ENCODE measurements at places on chromosomes 11 and 22. TPM values are rescaled to one million over a fixed set of nuclear protein-coding genes. Genes with fewer than 3 reads are reported as not detected.

DNA sequence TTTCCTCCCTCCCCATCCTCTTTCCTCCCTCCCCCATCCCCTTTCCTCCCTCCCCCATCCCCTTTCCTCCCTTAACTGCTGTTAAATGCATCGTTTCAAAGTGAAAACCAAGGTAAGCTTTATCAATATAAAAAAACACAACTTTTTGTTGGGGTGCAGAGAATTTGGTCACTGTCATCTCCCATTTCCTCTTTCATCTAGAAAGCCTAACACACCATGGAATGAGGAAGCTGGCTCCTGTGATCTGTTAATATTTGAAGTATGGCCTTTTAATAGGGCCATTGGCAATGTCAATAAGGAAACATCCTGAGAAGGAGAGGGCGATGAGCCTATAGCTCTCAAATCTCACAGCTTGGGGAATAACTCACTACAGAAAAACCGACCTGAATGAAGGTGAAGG is 7.0 kb downstream of the EXPH5 start:
- no peak for DNase-seq

The TRIM29 gene
- total RNA-seq: 0.69 TPM

GRCh38 chr22:42528591-42529307 is 9.2 kb upstream of the RRP7A start:
- DNase-seq: no peak

DNA sequence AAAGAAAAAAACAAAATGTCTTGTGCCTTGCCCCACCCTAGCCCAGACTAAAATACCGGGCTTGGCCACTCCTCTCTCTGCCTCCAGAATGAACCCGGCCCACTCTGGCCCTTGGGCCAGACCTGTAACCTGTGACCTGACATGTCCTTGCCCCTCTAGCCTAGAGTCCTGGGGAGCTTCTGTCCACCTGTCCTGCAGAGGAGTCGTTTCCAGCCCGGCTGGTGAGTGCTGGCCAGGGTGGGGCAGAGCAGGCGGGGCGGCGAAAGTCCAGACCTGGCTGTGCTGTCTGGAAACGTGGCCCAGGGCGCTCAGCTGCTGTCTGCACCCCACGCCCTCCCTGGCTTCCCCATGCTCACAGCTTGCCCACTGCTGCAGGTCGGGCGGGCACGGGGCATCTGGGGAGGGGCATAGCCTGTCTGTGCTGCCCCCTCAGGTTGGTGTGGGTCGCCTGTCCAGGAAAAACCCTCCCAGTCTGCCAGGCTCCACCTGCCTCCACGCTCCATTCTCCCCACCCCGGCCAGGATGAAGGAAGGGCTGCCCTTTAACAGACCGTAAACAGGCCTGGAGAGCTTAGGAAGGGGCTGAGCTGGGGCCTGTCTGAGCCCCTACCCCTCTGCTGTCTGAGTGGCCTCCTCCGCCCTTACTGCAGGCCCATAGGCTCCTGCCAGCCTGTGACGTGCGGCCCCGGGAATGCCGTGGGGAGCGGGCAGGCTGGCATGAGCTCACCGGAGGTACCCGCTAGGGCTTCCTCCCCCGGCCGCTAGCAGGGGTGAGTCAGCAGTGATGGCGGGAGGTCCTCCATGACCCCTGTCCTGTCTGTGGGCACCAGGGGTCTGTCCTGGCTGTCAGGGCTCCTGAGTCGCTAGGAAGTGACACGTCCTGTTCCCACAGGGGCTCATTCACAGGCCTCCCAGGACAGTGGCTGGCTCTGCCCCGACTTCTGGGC is 1.9 kb downstream of the CD151 start:
- peak; percentile 90 for DNase-seq

The RHOD gene
- 24.5 TPM for total RNA-seq

DNA sequence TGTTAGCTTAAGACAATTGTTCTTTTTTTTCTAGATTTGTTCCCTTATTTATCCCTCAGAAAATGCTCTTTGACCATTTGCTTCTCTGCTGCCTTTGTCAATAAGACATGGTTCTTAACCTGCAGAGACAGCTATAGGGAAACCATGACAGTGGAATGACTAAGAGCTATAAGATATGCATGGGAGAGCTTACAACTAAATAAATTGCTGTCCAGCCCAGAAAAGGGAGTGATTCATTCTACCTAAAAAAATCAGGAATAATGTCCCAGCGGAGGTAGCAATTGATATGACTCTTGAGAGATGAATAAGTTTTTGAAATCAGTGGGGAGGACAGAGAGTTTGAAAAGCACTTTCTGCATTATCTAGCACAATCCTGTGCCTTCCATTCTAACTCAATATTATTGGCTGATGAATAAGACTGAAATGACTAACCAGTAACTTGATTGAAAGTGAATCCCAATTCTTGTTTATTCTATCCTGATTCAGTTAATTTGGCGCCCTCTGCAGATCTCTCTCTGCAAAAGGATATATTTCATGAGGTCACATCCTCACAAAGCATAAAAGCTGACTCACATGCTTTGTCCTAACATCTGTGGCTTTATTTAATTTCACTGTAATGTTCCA is 680.5 kb upstream of the API5 start:
- DNase-seq: peak; percentile 62

The PRR33 gene
- not detected for total RNA-seq

DNA sequence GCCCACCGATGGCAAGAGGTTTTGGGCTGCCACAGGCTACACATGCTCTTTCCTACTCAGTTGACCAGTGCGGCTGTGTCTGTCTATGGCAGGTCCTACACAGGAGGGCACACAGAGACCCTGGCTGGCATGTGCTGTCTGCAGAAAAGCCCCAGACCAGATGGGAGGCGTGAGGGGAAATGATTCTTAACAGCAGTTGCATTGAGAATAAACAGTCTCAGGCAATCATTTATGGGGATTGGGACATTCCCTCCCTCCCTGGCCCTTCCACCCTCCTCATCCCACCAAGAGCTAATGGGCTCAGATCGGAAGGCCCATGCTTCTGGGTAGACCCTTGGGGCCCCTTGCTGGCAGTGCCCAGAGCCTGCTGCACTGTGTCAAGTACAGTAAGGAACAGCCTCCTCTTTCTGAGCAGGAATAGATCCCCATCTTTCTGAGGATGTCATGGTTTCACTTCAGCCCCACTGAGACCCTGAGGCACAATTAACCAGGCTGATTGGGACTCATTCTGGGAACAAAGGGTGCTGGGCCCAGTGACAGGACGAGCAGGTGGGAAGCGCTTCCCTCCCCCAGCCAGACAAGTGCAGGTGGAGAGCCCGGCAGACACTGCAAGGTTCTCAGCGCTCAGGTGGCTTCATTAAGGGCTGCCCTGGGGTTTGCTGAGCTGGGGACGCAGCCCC is 28.3 kb downstream of the TSPAN18 start:
- no peak for DNase-seq

The ARHGAP20 gene
- total RNA-seq: 0.05 TPM

- no peak for DNase-seq
Measured at GRCh38 chr11:86781546-86781945, 18.8 kb upstream of the PRSS23 start.

The PPME1 gene
- 27.6 TPM for total RNA-seq

DNA sequence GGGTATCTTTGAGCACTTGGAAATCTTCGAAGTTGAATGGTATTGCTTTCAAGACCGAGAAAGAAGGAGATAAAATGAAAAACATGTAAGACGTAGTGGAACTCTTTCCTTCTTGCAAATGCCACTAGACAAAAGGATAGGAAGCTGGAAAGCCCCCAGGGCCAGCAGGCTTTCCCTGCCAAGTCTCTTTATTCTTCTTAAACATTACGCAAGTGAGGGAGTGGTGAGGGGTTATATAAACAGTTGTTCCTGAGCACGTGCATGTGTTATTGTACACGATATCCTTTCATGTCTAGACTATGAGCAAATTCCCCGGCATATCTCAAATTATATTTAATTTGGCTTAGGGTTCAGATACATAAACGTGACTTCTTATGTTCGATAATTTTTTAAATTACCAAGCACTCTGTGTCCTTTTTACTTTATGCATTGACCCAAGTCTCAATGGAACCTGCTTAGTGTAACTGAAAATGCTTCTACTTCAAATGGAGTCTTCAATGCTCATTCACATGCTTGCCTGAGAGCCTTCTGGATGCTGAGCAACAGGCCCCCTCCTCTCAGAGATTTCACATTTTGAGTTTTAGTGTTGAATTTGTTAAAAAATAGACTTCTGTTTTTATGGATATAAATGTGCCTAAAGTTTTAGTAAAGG is 59.0 kb downstream of the PPP2R1B start:
- peak; percentile 47 for DNase-seq

- no peak for DNase-seq
Measured at GRCh38 chr11:110973401-110973980, 261.3 kb upstream of the ARHGAP20 start.

GRCh38 chr11:35116245-35116644 is 22.7 kb upstream of the CD44 start:
- no peak for DNase-seq

DNA sequence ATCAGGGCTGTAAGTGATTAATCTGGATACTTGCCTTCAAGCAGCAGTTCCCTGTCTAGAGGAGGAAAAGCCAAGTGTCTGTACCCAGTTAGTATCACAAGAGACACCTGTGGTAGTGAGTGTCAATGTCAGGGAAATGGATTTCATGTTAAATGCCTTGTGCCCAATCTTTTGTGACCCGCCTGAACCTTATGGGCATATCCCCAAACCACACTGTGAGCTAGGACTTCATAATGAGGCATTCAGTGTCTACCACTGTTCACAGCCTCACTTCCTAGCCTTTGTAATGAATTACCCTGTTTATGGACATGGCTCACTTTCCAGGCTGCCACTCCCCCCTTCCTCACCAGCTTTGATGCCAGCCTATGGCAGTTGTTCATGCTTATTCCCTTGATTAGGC is 125.1 kb downstream of the TRIM44 start:
- DNase-seq: peak; percentile 84

GRCh38 chr11:47130543-47130942 is 46.1 kb downstream of the ARFGAP2 start:
- no peak for DNase-seq

DNA sequence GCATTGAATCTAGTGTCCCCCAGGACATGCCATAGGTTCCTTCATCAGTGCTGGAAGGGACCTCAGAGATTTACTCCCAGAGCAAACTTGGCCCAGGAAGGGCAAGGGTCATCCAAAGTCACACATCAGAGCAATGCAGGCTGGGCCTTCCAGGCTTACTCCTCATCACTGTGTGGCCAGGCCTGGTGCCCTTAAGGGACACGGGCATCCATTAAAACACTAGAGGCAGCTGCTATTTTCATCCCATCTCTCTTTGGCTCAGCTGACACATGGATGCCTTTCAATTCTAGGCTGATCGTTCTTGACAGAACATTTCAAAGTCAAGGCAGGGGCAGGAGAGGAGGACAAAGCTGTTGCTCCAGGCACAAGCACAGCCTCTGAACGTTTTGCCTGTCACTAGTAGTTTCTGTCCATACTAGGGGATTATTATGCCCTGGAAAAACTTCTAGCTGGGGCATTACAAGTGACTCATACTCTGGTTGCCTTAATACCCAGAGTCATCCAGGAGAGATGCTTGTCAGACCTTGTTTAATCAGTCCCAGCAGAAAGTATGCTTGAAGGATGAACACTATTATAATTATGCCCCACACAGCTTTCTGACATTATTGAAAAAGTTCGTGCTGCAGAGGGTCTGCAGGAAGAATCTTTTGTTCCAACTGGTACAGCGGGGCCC is 240.3 kb downstream of the TENM4 start:
- peak; percentile 38 for DNase-seq

Data from renal cortical epithelial cell (primary cell).